ENCODE measurements at places on chromosomes 4 and X. TPM values are rescaled to one million over a fixed set of nuclear protein-coding genes. Genes with fewer than 3 reads are reported as not detected.

DNA sequence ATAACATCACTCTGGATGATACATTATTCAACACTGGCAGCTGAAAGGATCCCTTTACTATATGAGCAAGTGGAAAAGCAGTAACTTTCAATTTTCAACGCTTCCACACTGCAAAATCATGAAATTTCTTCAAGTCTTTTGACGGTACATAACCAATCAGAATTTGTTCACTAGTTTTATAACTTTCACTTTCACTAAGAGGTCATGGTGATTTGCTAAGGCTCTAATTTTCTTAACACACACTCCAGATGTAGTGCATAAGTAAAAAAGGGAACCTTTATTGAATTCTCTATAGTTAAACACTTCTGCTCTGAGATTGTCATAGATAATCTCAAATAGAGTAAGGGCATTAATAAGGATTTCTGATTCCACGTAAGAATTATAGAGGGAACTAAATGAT lies 4.1 kb downstream of the ARMCX2 start:
- no peak for DNase-seq

DNA sequence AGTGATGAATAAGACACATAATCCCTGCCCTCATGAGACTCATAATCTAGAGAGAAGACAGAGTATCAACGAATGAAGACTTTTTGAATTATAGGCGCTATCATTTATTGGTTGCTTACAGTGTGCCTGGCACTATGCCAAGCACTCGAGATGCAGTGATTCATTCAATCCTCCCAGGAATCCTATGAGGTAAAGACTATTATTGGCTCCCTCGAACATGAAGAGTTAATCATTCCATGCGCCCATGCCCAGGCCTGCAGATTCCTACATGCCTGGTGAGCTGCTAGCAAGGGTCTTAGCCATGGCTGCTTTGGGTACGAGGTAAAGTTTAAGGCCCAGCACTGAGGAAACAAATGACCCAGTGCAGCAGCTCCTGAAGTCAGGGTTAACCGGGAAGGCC lies 47.0 kb downstream of the TEX13B start:
- no peak for DNase-seq

GRCh38 chr4:34193451-34194154 lies 2050.7 kb downstream of the ARAP2 start:
- no peak for DNase-seq

NDST3 gene
- total RNA-seq = not detected

GRCh38 chrX:112967903-112968302 lies 127.3 kb upstream of the AMOT start:
- no peak for DNase-seq

GRCh38 chr4:151564321-151564720 lies 155.3 kb downstream of the FHIP1A start:
- DNase-seq = no peak

GRCh38 chrX:153624196-153625091 lies 22.6 kb upstream of the DUSP9 start:
- DNase-seq = no peak

GRCh38 chr4:73869130-73870055 lies at the start of gene CXCL1:
Gene CXCL1 (plus strand): TSS chr4:73869393. CDS start chr4:73869471, 78 bp downstream.
- no peak for DNase-seq

DNA sequence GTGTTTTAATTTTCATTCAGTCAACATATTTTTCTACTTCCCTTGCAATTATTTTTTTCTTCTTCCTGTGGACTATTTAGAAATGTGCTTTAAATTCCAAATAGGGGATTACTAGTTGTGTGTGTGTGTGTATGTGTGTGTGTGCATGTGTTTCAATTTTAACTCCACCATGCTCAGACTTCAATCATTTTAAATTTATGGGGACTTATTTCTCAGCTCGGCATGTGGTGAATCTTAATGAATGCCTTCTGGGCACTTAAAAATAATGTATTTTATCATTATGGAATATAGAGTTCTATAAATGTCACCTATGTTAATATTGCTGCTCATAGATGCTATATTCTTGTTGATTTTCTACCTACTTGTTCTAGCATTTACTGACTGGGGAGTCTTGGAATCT lies 465.6 kb upstream of the PRKX start:
- no peak for DNase-seq

ANXA10 gene
- total RNA-seq = not detected

HTATSF1 gene
- total RNA-seq = 47.5 TPM

GRCh38 chrX:35919536-35920309 lies at the start of gene CFAP47:
Gene CFAP47 (plus strand): TSS chrX:35919734. CDS start chrX:35919800, 66 bp downstream.
- no peak for DNase-seq

DNA sequence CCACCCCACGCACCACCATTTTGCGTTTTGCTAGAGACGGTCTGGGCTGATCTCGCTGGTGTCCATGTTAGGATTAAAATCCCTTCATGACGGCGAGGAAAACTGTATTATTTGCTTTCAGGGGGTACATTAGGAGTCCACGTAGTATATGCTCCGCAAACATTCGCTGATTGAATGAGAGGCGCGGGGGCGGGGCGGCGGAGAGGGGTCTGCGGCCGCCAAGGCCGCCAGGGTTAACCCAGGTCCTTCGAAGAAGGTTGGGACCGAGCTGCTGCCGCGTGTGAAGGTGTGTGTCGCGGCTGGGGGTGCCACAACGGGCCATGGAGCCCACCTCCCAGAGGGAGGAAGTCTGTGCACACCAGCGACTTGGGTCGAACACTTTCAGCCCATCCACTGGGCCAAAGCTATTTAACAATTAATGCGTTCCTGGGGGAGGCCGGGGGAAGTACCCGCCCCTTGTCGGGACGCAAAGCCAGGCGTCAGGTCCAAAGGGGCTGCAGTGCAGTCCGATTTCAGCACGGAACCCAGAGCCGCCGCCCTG lies 6.4 kb upstream of the PITX2 start:
- no peak for DNase-seq

PPP1R3F gene
- total RNA-seq = 4.8 TPM

HTN3 gene
- not detected for total RNA-seq

DNA sequence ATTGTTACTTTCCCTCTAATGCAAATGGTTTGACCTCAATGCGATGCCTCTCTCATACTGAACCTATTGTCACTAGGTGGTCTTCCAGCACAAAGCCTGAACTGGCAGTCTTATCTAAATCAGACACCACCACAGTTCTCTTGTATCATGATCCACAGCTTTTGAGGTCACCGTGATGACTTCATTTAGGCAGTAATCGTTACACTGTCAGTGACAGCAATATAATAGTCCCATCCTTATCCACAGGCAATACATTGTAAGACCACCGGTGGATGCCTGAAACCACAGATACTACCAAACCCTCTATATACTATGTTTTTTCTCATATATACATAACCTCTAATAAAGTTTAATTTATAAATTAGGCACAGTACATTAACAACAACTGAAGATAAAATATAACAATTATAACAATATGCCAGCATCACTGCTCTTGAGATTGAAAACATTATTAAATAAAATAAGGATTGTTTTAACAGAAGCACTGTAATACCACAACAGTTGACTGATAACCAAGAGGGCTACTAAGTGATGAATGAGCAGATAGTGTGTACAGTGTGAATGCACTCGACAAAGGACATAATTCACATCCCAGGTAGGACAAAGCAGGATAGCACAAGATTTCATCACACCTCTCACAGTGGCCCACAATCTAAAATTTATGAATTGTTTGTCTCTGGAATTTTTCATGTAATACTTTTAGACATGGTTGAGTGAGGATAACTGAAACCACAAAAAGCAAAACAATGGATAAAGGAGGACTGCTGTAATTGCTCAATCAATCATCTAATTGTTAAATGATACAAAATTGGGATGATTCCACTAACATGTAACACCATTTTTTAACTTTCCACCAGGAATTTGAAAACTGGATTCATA lies 419.4 kb downstream of the CENPC start:
- no peak for DNase-seq

PPEF1 gene
- not detected for total RNA-seq

GRCh38 chr4:172983631-172984030 lies 185.0 kb upstream of the GALNT7 start:
- no peak for DNase-seq

FHIP1A gene
- 101 TPM for total RNA-seq

DNA sequence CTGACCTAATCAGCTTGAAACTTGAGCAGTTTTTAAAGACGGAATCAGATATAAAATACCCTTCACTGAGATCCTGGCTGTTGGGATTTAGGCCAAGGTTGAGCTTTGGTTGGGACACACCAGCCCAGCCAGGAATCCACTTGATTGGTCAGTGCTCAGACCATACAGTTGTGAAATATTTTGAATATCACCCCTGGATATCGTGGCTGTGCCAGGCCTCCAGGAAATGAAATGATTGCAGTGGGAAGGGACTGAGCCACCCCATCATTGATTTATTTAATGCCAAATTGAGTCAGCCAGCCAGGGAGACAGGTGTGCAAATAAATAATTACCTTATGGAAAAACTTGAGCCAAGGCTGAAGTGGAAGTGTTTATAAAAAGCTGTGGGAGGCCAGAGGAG lies 128.4 kb upstream of the SCML1 start:
- no peak for DNase-seq

PNCK gene
- total RNA-seq = 1.2 TPM

DNA sequence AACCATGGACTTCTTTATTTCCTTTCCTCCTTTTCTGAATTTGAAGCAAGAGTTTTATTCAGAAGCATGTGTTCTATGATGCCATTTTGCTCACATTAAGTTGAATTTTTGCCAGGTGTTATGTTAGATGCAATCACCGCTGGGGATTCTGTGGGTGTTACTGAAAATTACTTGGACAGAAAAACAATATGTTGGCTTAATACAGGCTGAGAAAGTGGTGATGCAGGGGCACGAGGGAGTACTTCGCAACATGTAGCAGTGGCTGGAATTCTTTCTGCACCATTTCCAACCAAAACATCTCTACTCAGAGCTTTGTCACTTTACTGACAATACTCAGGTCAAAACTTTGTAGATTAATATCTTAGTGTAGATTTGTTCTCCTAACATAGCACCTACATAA lies 109.2 kb upstream of the PCDH18 start:
- no peak for DNase-seq

PWWP3B gene
- 0.94 TPM for total RNA-seq

- DNase-seq = no peak
These were observed 122.1 kb downstream of the AFF1 start for GRCh38 chr4:87056881-87057280.

- DNase-seq = no peak
These were observed 39.6 kb downstream of the RPS6KA3 start for GRCh38 chrX:20227116-20227515.

INTS6L gene
- 9.2 TPM for total RNA-seq

DNA sequence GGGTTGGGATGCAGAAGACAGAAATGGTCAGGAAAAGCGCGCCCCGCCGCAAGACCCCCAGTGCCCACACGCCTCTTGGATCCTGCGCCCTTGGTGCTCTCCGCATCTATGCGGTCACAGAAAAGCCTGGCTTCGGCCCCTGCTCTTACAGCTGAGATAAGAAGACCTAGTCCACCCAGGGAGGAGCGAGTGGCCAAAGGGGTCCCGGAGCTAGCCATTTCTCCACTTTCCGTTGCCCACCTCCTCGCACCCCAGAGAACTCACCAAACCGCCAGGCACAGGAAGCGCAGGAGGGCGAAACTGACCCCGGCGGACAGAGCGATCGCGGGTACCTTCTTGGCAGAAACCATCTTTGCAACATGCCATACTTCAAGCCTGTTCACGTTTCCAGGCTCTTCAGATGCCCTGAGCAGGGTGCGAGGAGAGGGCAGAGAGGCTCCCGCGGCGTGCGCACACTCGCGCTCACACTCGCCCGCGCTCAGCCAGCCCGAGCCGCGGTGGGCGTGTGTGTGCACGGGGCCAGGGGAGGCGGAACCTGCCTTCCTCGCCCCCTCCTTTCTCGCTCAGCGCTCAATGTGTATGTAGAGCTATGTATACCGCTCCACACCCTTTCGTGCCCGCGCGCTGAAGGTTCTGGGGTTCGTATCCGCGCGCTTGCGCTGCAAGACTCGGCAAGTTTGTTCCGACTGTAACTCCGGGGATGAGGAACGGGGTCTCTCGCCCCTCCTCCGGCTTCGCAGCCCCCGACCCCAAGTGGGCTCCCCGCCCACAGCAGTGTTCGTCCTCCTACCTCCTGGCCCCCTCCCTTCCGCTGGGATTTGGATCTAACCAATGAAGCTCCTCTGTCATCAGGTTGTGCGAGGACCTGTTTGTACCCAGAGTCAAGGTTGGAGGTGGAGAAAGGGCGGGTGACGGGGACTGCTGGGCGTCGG lies at the start of gene GABRA4:
GABRA4 (minus strand) TSS at position 507 of the 932 bp plus-strand sequence; CDS start at position 350, 157 bp downstream.
- no peak for DNase-seq

DNA sequence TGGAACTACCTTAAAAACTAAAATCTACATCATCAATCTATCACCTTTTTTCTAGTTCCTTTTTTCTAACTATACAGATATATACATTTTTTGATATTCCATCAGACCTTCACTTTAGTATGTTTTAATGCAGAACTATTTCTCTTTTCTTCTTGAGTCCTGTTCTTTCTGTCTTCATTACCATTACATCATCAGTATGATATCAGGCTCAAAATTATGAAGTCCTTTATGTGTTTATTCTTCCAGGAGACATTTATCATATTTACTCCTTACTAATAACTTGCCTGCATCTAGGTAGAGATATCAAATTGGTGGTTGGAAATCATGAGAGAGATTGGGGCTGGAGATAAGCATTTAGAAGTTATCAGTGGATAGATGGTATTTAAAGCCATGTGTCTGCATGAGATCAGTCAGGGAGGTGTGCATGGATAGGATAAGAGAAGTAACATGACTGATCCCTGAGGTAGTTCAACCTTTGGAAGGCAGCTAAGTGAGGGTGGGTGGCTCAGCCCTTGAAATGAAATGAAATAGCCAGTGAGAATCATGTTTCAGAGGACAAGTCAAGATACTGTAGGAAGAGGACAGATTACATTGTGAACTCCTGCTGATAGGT lies 43.1 kb downstream of the MRPL1 start:
- no peak for DNase-seq

DNA sequence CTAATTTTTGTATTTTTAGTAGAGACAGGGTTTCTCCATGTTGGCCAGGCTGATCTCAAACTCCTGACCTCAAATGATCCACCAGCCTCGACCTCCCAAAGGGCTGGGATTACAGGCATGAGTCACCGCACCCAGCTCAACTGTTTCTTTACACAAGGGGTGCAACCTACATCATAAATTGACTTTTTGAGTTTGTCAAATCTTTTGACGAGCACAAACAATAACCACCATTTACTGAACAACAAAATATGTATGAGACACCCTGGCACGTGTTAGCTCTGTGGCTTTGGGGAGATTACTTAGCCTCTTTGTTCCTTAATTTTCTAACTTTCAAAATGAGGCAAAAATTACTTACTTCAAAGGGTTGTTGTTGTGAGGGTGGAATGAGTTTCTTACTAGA lies 23.5 kb upstream of the SLC34A2 start:
- DNase-seq = no peak

RASGEF1B gene
- total RNA-seq = 56.9 TPM

- DNase-seq = no peak
These were observed 10.5 kb downstream of the SEPTIN11 start for GRCh38 chr4:76960014-76960413.

GRCh38 chr4:78622253-78622979 lies 70.8 kb downstream of the ANXA3 start:
- no peak for DNase-seq
